EH (cell line): ENCODE measurements at places on chromosomes 4 and X.

DNA sequence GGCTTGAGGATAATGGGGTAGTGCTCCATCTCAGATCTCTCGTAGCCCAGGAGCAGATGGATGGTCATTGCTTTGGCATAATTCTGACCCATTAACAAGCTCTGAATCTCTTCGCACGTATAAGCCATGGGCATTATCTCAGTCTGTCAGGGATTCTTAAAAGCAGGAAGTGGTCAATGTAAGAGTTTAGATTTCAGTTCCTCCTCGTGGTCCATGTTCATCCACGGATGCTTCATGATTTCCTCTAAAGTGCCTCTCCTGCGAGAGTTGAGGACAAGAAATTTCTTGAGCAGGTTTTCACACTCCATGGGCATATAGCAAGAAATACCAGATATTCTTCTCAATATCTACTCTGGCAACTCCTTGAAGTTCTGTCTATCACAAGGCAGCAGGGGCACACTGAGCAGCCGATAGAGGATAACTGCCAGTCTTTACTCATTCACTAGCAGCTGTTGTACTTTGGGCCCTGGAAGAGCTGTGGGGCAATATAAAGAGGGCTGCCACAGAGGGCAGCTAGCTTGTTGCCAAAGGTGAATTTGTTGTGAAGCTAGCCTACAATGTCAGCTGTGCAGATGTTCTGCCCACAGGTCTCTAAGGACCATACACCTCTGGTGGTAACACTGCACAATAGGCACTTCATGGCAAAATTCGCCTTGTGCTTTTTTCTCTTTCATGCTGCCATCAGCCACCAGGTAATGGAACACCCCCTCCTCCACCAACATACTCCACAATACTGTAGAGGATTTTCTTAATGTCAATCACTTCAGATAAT is 52.0 kb upstream of the WDR17 start:
- no peak for DNase-seq

GRCh38 chr4:37388681-37389365 is 144.3 kb downstream of the NWD2 start:
- no peak for DNase-seq

- DNase-seq, result peak; percentile 76
Observed at GRCh38 chrX:1453951-1454785, 1.5 kb upstream of the ASMTL start.

GRCh38 chrX:77668391-77669237 is 117.4 kb downstream of the ATRX start:
- DNase-seq, result peak; percentile 53

DNA sequence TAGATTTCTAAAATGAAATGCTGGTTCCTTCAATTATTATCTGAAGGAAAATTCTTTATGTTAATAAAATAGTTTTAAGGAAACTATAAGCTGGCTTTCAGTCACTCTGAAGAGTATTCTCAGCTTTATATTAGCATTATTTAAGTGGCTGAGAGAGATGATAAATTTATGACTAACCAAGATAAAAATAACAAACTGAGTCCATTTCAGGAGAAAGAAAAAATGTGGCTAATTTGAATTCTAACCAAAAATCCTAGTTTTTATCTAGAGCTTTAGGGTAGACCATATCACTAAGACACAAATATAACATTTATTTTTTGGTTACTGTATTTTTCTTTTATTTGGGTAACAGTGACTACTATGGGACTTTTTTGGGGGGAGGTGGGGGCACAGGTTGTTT is 59.4 kb upstream of the NAP1L5 start:
- DNase-seq, result peak; percentile 48

DNA sequence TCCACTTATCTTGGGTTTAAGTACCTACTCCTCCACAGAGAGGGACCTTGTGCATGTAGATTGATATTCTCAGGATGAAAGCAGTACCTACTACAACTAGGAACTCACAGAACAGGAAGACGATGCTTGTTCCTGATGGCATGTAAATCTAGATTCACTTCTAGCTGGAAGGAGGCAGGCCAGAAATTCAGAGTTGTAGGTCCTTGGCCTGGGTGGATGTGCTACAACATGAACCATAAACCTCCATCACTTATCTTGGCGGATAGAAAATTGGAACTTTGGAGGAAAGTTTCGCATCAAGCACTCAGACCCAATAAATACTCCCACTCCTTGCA is 9.3 kb upstream of the SMIM20 start:
- DNase-seq, result no peak

- no peak for DNase-seq
Observed at GRCh38 chrX:42686706-42687105, 91.3 kb downstream of the PPP1R2C start.

DNA sequence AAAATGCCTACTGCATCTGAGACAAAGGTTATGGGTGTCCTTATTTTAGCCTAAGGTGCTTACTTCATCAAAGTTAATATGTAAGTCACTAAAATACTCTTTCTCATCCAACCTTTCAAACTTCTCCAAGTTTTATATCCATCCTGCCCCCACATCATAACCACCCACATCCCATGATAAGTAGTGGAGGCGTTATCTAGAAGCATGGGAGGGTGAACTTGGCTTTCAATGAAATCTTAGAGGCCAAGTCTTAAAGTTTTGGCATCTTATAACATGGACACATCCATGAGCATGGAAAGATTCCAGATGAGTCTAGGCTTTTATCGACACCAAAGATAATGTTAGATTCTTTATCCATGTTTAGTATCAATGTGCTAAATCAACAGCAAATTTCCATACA is 22.9 kb upstream of the SEC24D start:
- DNase-seq, result no peak

GRCh38 chr4:80587871-80588385 is 252.4 kb downstream of the CFAP299 start:
- no peak for DNase-seq

- DNase-seq, result no peak
Observed at GRCh38 chr4:156957556-156957955, 14.0 kb downstream of the PDGFC start.

DNA sequence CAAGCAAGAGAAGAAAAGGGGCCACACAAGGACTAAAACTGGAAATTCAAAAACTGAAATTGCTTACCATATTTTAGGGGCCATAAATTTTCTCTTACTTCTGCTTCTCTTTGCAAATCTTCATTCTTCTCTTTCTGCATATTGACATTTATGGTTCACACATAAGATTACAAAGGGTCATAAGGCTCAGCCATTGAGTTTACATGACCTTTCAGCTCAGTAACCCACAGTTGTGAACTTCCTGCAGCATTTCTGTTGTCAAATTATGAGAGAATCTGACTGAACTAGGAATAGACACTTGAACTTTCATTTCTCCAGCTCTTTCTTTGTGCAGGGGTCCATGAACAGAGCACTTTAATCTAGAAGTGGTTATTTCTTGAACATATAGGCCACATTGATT is 434.8 kb upstream of the CT83 start:
- DNase-seq, result no peak

DNA sequence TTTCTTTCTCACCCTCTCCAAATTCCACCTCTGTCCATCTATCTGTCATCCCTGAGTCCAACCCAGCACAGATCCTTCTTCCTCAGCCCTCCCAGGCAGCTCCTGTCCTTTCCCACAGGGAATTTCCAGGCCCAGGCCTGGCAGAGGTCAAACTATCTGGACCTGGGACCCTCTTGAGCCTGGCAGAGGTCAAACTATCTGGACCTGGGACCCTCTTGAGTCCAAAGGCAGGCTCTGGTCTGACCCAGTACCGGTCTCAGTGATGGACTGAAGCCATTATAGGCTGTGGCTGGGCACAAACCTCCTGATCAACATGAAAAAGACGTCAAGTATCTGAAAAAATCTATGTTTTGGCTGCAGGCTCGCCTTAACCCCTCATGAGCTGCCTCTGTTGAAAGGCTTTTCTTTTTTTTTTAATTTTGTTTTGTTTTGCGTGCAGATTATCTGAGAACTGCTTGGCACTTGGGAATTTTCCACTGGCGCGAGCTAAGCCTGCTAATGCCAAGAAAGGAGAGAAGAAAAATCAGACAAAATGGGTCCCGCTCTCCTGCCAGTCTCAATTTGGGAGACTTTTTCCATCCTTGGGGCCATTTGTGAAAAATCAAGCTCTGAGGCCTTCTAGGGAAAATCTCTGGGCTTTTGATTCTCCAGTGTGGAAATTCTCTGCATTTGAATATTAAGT is 31.2 kb downstream of the MSX1 start:
- DNase-seq, result no peak

- no peak for DNase-seq
Observed at GRCh38 chrX:87732133-87732532, 214.5 kb downstream of the KLHL4 start.

DNA sequence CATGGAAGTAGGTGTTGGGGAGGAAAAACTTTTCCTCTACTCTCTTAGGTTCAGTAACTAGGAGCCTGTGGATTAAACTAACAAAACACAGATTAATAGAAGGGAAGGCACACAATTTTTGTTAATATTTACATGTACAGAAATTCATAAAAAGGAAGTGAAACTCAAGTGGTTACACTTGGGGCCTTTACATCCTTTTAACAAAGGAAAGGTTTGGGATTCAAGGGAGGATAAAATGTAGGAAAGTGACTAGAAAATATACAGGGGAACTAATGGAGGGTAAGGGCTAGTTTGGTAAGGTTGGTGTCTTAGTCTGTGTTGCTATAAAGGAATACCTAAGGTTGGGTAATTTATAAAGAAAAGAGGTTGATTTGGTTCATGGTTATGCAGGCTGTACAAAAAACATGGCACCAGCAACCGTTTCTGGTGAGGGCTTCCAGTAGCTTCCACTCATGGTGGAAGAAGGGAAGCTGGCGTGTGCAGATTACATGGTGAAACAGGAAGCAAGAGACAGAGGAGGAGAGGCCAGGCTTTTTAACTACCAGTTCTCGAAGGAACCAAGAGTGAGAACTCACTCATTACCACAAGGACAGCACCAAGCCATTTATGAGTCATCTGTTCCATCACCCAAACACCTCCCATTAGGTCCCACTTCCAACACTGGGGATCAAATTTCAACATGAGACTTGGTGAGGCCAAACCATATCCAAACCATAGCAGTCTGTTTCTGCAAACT is 124.4 kb downstream of the CHRDL1 start:
- DNase-seq, result peak; percentile 44

DNA sequence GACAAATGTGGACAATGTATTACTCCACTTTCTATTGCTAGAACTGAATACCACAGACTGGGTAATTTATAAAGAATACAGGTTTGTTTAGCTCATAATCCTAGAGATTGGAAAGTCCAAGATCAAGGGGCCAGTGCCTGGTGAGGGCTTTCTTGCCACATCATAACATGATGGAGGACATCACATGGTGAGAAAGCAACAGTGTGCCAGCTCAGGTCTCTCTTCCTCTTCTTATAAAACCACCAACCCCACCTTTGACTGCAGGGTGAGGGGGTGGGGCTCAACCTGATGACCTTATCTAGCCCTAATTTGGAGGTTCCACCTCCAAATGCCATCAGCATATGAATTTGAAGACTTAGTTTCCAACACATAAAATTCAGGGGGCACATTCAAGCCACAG is 105.7 kb upstream of the CXorf66 start:
- DNase-seq, result no peak

DNA sequence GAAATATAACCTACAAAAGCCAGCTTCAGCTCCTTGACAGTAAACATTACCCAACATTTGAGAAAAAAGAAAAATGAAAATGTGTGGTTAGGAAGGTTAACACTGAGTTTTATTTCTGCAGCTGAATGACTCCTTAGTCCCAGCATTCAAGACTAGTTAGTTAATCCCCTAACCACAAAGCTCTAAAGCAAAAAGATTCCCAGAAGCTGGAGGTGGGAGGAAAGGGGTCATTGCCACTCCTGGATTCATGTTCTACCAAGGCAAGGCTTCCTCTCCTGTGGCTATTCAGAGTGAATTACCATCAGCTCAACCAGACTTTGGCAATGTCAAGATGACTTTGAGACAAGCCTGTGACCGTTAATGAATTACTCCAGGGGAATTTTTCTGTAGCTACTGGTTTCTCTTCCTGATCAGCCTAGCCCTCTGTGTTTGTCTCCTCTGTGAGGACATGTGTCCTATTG is 63.6 kb downstream of the HADH start:
- DNase-seq, result no peak

DNA sequence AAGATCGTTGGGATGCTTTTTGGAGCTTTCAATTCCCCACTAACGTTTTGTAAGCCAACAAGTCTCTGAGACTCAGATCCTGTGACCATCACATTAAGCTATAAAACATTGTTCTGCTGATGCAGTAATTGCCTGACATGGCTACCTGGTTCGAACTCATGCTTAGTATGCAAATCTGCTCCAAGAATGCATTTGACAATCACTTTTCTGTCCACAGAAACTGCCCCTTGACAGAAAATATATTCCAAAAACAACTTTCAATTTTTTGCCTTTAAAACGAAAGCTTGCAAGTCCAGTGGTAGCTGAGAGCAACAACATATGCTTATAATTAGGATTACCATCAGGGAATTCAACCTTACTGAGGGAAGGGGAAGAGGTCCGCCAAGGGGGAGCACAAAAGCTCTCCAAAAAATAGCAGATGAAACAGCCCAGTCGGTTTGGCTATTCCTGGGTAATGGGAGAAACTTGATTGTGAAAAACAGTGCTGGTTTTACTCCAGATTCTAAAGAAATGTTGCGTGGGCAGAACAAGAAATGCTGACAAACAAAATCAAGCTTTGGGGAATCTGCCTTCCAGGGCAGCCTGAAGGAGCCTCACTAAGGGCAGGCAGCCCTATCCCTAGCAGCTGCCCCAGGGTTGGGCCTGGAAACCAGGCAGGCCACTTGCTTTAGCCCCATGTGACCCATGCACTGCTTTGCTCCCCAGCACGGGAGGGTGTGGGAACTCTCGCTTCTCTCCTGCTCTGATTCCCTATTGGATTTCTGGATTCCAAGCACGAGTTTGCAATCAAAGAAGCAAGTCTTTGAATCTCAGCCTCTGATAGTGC is 160.7 kb upstream of the LDB2 start:
- peak; percentile 66 for DNase-seq

DNA sequence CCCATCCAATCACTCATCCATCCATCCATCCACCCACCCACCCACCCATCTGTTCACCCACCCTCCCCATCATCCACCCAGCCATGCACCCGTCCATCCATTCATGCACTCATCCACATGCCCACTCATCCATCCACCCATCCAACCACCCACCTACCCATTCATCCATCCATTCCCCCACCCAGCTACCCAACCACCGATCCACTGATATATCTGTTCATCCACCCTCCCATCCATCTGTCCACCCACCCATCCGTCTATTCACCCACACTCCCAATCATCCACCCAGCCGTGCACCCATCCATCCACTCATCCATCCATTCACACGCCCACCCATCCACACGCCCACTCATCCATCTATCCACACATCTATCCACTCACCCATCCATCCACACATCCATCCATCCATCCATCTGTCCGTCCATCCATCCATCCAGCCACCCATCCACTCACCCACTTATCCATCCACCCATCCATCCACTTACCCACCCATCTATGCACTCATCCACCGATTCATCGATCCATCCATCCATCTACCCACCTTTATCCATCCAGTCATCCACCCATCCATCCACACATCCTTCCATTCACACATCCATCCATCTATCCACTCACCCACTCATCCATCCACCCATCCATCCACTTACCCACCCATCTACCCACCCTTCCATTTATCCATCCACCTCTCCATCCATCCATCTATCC is 28.4 kb downstream of the ASMTL start:
- DNase-seq, result no peak

DNA sequence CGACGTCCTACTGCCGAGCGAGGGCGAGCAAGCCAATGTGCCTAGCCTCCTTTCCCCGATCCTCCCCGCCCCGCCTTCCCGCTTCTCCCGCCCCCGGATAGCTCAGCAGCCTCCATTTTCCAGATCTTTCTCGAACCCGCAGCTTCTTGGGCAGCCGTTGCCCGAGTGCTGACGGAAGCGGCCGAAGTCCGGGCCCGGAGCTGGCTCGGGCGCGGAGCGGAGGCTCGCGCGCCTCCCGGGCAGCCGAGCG is 172 bp upstream of the HSPA4L start:
- DNase-seq, result peak; percentile 84
